ENCODE measurements at places on chromosomes 11 and 22. TPM values are rescaled to one million over a fixed set of nuclear protein-coding genes. Genes with fewer than 3 reads are reported as not detected.

DNA sequence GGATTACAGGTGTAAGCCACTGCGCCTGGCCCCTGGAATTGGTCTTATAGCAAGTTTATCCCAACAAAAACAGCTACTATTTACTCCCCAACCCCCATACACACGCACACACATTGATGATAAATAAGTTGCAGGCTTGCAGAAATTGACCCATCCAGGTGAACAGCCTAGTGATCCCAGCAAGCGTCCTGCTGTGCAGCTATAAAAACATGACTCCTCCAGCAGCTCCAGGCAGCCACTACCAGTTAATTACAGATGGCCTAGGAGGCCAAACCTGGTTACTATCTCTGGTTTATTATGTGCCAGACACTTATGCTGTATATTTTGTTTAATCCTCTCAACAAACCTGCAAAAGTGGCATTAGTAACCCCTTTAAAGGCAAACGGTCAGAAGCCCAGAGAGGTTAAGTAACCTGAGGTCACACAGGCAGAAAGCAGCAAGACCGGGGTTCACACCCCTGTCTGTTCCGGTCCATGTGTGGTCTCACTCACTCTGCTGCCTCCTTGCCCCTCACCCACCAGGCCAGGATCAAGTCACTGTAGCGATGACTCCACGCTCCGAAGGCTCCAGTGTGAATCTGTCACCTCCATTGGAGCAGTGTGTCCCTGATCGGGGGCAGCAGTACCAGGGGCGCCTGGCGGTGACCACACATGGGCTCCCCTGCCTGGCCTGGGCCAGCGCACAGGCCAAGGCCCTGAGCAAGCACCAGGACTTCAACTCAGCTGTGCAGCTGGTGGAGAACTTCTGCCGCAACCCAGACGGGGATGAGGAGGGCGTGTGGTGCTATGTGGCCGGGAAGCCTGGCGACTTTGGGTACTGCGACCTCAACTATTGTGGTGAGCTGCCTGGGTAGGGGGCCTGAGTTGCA is 6.6 kb downstream of the F2 start:
- no peak for DNase-seq

GRCh38 chr11:15884777-15885540 is 471.4 kb downstream of the SOX6 start:
- DNase-seq: no peak

GRCh38 chr11:134730101-134730500 is 318.1 kb upstream of the B3GAT1 start:
- no peak for DNase-seq

GRCh38 chr22:30433773-30434172 is 8.2 kb downstream of the MTFP1 start:
- no peak for DNase-seq

GRCh38 chr11:17922416-17922788 is 90.4 kb downstream of the SERGEF start:
- DNase-seq: no peak

GRCh38 chr11:62687508-62688396 is 1.6 kb downstream of the LRRN4CL start:
- DNase-seq: no peak

DNA sequence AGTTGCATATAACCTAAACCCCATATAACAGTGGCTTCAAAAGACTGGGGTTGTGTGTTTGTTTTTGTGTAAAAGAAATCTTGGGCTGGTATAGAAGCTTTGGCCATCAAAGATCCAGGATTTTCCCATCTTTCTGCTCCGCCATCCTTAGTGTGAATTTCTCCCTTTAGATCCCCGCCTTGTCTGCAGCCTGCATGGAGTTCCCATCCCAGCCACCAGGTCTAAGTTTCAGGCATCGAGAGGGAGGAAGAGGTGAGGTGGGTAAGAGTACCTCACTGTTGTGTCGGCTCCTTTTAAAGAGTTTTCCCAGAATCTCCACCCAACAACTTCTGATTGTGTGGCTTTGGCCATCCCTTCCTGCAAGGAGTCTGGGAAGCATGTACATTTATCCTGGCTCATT is 195.5 kb upstream of the SORL1-AS1 start:
- no peak for DNase-seq

The DNAL4 gene
- 1.9 TPM for total RNA-seq

The DDX25 gene
- not detected for total RNA-seq
